ENCODE measurements at places on chromosomes 3 and 15.

GRCh38 chr15:85274315-85275050, 105.9 kb upstream of the AKAP13 start:
- DNase-seq, result no peak

GRCh38 chr15:59791755-59792154, 102.6 kb upstream of the BNIP2 start:
- DNase-seq, result no peak

DNA sequence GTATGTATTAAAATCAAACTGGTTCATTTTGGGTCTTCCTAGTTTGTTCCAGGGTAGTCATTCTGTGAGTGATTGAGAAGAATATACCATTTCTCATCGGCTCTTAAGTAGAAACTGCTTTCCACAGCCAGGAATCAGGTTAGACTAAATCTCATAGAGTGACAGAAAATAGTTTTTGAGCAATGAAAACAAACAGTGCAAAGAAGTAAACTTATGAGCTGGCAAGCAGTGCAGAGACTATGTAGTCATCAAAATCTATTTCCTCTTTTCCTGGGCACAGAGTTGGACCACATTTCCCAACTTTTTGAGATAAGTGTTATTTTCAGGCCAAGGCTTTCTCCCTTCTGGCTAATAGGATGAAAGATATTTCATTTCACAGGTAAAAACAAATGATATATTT, 66.5 kb downstream of the UBE3A start:
- DNase-seq, result peak; percentile 65

GRCh38 chr15:29142129-29142747, 127.4 kb downstream of the NSMCE3 start:
- DNase-seq, result no peak

GRCh38 chr15:90201130-90201943, at the start of gene SEMA4B:
Gene SEMA4B, plus strand, starts transcription at chr15:90201330. Its CDS starts 249 bp downstream, at chr15:90201579.
- DNase-seq, result peak; percentile 67

DNA sequence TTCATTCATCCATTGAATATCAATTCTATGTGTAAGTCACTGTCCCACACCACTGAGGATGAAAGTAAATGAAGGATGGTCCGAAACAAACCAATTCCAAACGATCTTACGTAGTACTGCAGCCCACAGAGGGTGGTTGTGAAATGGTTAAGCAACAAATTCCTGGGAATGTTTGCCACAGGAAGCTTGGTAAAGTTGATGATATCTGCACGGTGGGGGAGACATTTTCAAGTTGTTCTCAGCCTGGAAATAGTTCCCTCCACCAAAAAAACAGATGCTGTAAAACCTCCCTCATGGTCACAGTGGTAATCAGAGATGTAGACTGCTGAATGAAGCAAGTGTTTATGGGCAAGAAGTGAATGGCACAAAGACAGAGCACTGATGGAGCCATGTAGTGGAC, 35.9 kb upstream of the BNC1 start:
- DNase-seq, result peak; percentile 78

- peak; percentile 53 for DNase-seq
Observed at GRCh38 chr3:65714134-65714533, 324.6 kb downstream of the MAGI1 start.

GRCh38 chr3:87298111-87298718, 21.8 kb upstream of the POU1F1 start:
- DNase-seq, result peak; percentile 51

DNA sequence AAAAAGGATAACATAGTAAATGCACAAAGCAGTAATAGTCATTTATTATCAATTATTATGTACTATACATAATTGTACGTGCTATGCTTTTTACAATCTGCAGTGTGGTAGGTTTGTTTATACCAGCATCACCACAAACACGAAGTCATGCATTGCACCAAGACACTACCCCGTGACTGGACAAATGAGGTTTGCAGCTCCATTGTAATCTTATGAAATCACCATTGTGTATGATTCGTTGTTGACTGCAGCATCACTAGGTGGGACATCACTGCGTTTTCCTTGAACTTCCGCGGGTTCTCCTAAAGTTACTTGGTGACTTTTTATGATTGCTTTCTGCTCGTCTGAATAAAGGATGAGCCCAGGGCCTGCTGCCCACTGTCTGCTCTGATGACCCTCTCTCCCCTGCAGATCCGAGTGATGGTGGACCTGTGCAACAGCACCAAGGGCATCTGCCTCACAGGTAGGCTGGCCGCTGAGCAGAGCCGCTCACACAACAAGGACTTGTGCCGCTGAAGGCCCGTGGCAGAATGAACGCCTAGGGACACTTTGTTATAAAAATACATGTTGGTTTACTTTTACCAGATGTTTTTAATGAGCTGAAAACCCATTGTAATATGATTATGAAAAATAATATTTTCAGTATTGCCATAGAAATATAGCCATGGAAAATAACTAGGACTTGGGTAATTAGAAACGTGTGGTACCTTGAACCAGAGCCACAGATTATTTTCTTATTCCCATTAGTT, 35.8 kb downstream of the GLDN start:
- DNase-seq, result peak; percentile 81
